ENCODE measurements at places on chromosomes 11 and 22. TPM values are rescaled to one million over a fixed set of nuclear protein-coding genes. Genes with fewer than 3 reads are reported as not detected.

DNA sequence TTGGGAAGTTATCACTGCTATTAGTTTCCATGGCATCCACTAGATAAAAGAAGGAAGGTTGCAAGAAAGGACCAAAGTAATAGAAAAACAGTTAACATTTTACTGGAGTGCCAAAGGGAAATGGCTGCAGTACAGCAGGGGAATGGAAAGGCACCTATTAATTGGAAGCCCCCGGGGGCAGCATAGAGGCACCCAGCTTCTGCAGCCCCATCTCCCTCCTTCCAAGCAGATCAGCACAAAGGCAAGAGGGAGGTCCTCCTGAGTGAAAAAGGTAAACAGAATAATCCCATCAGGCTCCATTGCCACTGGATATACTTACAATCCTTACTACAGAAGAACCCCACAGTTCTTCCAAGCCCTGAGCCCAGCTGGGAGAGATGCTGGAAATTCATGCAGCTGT, 887.1 kb downstream of the DLG2 start:
- peaks cover 9% of the 10 kb centered on the region for H3K36me3 ChIP-seq
- H3K27ac ChIP-seq: no peak overlapping the region
- H3K27me3 ChIP-seq: no peaks in the 10 kb centered on the region
- H3K4me1 ChIP-seq: no peaks in the 10 kb centered on the region
- no peak for DNase-seq

- H3K27me3 ChIP-seq: no peaks in the 10 kb centered on the region
- no peak for DNase-seq
- H3K36me3 ChIP-seq: peaks cover 1% of the 10 kb centered on the region
- H3K4me1 ChIP-seq: no peaks in the 10 kb centered on the region
These were observed 193.5 kb upstream of the PITPNB start for GRCh38 chr22:28112548-28113043.

DNA sequence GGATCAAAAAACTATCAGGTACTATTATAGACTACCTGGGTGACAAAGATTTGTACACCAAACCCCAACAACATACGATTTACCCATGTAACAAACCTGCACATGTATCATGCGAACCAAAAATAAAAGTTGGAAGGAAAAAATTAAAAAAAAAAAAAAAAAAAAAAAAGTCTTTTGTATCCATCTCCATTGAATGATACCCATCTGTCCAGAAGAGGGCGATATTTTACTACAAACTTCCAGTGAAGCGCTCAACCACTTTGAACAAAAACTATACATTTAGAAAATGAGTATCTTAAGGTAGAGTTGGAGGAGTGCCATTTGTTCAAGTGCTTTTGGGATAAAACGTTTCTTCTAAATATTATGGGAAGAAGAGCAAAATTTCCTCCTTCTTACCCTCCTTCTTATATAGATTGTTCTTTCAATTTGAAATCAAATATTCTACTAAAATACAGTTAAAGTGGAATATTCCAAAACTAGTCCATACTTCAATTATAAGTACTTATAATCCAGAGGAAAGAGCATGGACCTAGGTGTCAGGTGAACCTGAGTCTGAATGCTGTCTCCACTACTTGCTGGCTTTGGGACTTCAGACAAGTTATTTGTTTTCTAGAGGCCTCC, 23.3 kb downstream of the ARL14EP start:
- H3K27ac ChIP-seq: no peak overlapping the region
- H3K4me1 ChIP-seq: peaks cover 24% of the 10 kb centered on the region
- no peak overlapping the region for H3K4me3 ChIP-seq
- peaks cover 2% of the 10 kb centered on the region for H3K36me3 ChIP-seq

DNA sequence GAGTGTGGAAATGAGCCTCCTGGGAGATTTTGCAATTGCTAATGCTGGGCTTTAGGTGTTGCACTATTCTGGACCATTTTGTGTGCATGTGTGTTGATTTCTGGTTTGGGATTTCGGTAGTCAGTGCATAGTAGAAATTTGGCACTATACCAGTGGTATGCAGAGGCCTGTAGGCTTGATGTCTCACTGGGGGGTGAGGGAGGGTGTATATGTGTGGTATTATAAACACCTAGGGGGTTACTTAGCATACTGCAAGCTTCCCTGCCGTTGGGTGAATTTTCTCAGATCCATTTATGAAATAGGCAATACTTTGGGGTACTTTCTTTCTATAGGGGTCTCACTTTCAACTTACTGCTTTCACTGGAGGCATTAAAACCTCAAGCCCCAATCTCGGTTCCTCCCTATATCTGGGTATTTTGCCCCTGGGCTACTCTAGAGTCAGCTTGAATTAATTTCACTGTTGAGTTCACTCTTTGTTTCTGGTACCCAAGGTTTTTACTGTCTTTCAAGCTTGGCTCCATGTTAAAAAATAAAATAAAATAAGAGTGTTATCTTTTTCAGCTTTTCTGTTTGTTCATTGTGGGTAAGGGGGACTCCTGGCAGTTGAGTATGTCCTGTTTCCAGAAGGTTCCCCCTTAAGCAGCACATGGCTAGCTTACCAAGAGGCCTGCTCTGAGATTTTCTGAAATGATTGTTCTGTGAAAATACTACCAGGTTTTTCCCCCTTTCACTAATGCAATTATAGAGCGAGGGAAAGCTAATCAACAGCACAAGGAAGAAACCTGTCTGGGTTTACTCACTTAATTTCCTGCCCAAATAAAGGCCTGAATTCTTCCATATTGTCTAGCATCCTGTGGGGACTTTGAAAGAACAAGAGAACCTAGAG, 45.8 kb downstream of the PPFIBP2 start:
- peaks cover 7% of the 10 kb centered on the region for H3K36me3 ChIP-seq
- peaks cover 2% of the 10 kb centered on the region for H3K4me1 ChIP-seq
- no peak for DNase-seq
- no peak overlapping the region for H3K27ac ChIP-seq
- no peaks in the 10 kb centered on the region for H3K27me3 ChIP-seq
- H3K4me3 ChIP-seq: no peak overlapping the region

DNA sequence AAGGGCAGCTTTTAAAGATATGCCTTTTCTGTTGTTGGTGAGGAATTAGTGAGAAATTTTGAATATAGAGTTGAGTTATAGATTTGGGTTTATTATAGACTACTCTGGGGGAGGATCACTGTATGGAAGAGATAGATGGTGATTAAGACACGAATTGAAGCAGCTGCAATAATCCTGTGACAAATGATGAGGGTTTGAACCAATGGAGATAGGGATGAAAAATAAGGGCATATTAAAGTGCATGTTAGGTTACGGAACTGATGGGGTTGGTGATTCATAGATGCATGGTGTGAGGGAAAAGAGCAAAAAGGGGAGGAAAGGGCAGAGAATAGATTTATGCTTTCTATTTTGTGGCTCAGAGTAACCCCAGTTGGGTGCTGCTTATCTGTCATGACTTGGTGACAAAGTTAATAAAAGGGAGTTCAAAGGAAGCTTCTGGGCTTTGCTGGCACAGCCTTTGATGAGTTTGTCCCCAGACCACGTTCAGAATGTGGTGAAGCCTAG, 11.8 kb downstream of the C11orf87 start:
- no peaks in the 10 kb centered on the region for H3K4me1 ChIP-seq
- H3K27me3 ChIP-seq: peaks cover 14% of the 10 kb centered on the region
- H3K36me3 ChIP-seq: no peaks in the 10 kb centered on the region
- H3K27ac ChIP-seq: no peak overlapping the region
- no peak for DNase-seq

DNA sequence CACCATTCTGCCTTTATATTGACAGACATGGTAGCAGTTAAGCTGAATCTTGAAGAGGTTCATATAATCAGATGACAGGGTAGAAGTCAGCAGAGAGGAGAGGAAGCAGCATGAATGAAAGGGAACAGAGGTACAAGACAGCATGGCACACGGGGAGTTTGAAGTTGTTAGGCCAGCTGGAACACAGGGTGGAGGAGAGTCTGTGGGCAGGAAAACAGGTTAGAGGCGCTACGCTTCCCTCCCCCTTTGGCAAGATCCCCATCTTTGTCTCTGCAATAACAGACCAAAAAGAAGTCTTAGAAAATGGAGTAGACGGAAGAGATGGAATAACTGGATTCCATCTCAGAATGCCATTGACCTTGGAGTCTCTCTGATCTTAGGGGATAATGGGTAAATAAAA, 20.0 kb upstream of the NDUFC2 start:
- H3K36me3 ChIP-seq: peaks cover 70% of the 10 kb centered on the region
- peaks cover 3% of the 10 kb centered on the region for H3K4me1 ChIP-seq
- no peak overlapping the region for H3K27ac ChIP-seq
- no peak overlapping the region for H3K4me3 ChIP-seq

DNA sequence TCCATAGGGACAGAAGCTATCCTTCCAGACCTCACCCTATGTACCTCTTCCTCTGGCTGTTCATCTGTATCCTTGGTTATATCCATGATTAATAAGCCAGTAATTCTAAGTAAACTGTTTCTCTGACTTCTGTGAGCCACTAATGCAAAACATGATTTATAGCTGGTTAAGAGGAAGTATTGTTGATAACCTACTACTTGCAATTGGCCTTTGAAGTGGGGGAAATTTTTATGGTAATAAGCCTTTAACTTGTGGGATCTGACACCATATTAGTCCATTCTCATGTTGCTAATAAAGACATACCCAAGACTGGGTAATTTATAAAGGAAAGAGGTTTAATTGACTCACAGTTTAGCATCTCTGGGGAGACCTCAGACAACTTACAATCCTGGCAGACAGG, 21.9 kb downstream of the CASP12 start:
- no peak for DNase-seq
- peaks cover 33% of the 10 kb centered on the region for H3K4me1 ChIP-seq
- peak overlapping the region; percentile 75 for H3K27ac ChIP-seq
- H3K27me3 ChIP-seq: no peaks in the 10 kb centered on the region

GRCh38 chr22:27490080-27490479, 311.5 kb downstream of the MN1 start:
- H3K4me3 ChIP-seq: no peak overlapping the region
- no peak for DNase-seq
- H3K27ac ChIP-seq: no peak overlapping the region
- peaks cover 6% of the 10 kb centered on the region for H3K27me3 ChIP-seq

- no peaks in the 10 kb centered on the region for H3K27me3 ChIP-seq
- H3K36me3 ChIP-seq: no peaks in the 10 kb centered on the region
- no peak overlapping the region for H3K27ac ChIP-seq
- no peak for DNase-seq
- no peak overlapping the region for H3K4me3 ChIP-seq
These were observed 101.0 kb downstream of the ME3 start for GRCh38 chr11:86571273-86571948.

The HYOU1 gene
- 69.6 TPM for total RNA-seq

The MS4A1 gene
- 45.1 TPM for total RNA-seq

The CALCA gene
- not detected for total RNA-seq

The ARHGEF17 gene
- not detected for total RNA-seq

The COPB1 gene
- total RNA-seq: 78.3 TPM

Measured in naive thymus-derived CD8-positive, alpha-beta T cell (primary cell).